NCI-H2227 treated with DMSO at 0.1 percent for 48 hours (cell line): ENCODE measurements at places on chromosomes 6 and 20.

GRCh38 chr6:40692337-40692736 lies 105.2 kb upstream of the LRFN2 start:
- DNase-seq: no peak

DNA sequence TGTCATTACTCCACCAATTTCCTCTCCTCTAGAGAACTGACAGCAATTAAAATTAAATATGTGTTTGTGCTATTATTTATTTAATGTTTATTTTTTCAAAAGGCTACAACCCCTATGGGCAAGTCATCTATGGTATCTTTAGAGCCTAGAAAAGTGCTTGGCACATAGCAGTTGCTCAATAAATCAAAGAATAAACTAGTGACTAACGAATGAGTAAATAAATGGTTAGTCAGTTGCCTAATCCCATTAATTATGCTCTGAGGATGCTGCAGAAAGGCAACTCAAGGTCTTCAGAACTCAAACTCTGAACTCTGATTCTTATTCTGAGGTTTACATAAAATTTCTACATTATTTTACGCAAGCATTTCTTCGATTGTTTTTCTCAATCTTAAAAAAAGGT lies 193.0 kb upstream of the TSHZ2 start:
- DNase-seq: no peak

- peak; percentile 80 for DNase-seq
Observed at GRCh38 chr6:11232770-11233626, 530 bp upstream of the NEDD9 start.

DNA sequence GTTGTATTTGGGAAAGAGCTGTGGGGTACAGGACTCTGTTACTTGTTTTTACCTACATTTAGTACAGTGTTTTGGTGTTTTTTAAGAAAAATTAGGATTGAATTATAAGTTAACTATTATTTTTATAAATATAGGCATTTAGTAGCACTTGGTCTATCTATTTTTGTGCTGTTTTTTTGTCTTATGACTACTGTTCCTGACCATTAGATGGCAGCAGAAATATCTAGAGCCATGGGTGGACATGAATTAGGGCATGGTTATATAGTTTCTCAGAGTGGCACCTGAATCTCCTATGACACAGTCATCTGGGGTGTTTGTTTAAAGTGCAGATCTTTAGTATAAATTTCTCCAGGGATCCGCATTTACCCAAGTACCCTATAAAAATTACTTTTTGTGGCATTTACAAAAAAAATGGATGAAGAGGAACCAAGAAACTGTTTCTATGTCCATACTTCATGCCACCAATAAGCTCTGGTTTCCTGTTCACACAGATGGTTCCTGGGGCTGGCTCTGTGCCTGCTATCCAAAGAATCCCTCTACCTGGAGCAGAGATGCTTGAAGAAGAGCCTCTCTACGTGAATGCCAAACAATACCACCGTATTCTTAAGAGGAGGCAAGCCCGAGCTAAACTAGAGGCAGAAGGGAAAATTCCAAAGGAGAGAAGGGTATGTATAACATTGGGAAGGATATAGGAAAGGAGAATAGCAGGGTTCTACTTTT lies 19.8 kb downstream of the NFYA start:
- DNase-seq: peak; percentile 30

GRCh38 chr6:99393366-99393697 lies 663 bp downstream of the COQ3 start:
- no peak for DNase-seq

DNA sequence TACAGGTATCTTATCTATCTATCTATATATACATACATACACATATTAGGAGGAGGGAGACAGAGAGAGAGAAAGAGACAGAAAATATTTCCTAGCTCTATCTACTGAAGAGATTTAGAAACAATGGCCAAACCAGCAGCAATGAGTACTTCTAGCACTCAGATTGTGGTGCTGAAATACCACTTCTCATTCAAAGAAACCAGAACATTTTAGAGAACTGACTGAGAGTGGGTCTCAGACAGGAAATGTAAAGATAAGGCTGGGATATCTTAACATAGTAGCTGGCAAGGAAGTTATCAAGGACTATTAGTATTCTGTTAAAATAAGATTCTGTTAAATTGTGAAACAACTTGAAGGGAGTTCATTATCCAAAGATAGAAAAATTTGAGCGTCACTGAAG lies 57.0 kb downstream of the DNAAF9 start:
- DNase-seq: no peak

- no peak for DNase-seq
Observed at GRCh38 chr6:148416330-148416965, 73.8 kb downstream of the SASH1 start.

- DNase-seq: no peak
Observed at GRCh38 chr6:166433096-166433495, 50.4 kb upstream of the MPC1 start.

GRCh38 chr6:3643921-3644738 lies 107.4 kb downstream of the PXDC1 start:
- peak; percentile 56 for DNase-seq

- DNase-seq: no peak
Observed at GRCh38 chr20:25695532-25696370, 902 bp downstream of the ZNF337 start.

GRCh38 chr6:27303613-27304272 lies 8.3 kb downstream of the POM121L2 start:
- DNase-seq: no peak

GRCh38 chr6:109295774-109296156 lies 86.5 kb downstream of the CD164 start:
- DNase-seq: no peak

DNA sequence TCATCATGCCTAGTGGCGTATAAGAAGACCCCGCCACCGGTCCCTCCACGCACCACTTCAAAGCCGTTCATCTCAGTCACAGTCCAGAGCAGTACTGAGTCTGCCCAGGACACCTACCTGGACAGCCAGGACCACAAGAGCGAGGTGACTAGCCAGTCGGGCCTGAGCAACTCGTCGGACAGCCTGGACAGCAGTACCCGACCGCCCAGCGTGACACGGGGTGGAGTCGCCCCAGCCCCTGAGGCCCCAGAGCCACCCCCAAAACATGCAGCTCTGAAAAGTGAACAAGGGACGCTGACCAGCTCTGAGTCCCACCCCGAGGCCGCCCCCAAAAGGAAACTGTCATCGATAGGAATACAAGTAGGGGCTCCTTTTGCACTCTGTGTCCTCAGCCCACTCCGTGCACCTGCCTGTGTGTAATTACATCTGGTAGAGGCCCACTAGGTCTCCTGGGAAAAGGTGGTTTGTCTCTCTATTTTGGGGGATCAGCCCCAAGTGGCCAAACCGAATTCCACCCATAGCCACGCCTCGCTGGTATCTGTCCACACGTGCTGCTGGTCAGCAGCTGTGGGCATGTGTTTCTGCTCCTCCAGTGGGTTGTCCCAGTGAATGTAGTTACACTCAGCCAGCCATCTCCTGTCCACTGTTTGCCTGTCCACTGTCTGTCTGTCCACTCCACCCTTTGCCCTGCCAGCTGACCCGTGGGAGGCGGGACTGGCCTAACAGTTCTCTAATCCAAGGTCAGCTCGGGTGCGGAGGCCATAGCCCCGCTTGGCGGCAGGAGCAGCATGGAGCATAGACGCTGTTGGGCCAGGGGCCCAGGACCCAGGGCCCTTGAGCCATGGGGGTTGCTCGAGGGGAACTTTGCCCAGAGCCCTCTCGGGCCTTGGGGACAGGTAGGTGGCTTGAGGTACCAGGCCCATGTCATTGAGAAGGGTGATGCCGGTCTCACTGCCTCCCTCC lies 44.3 kb upstream of the MYL9 start:
- no peak for DNase-seq

DNA sequence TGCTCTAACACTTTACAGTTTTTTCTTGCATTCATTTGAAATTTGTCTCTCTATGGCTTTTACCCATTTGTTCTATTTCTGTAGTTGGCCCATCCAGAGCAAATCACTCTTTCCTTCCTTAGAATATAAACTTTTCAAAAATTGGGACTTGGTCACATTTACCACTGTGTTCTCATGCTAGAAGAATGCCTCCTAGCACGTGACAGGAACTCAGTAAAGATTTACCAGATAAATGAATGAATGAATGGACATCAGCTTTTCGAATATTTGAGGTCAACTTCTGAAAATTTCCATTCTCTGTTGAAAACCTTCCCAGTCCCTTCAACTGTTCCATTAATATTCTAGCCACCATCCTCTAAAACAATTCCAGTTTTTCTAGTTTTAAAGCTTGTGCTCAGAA lies 294.5 kb downstream of the CD83 start:
- DNase-seq: no peak

- no peak for DNase-seq
Observed at GRCh38 chr20:46797206-46797605, 87.8 kb downstream of the SLC2A10 start.

DNA sequence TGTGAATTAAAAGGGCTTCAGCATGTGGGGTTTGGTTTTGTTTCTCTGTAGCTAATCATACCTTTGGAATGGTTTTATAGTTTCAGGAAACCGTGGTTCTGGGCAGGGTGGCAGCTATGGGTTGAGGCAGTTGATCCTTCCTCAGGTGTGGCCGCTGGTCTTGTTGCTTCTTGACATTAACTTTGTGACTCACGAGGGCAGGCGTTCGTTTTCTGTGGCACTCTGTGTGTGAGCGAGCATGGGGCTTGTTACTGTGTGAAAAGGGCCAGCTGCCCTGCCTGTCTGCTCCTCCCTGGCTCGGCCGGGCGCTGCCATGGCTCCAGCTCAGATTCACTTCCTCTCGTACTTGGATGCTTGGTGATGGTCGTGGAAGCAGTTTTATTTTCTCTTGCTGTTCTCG lies 16.2 kb downstream of the DNAJC5 start:
- peak; percentile 12 for DNase-seq

DNA sequence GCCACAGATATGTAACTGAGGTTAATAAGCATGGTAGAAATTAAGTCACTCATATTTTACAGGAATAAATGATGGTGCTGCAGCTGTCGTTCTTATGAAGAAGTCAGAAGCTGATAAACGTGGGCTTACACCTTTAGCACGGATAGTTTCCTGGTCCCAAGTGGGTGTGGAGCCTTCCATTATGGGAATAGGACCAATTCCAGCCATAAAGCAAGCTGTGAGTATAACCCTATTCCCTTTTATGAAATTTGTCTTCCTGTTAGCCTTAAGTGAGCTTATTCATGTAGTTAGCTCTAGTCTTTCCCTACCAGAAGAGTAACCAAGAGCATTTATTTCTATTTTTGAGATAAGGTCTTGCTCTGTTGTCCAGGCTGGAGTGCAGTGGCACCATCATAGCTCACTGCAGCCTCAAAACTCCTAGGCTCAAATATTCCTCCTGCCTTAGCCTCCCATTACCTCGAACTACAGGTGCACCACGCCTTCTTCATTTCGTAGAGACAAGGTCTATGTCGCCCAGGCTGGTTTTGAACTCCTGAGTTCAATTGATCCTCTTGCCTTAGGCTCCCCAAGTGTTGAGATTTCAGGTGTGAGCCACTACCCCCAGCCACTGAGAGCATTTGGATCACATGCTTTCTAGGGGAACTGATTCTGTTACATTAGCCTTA lies 12.0 kb downstream of the TCP1 start:
- no peak for DNase-seq

- DNase-seq: no peak
Observed at GRCh38 chr6:163828038-163828795, 413.7 kb downstream of the QKI start.

DNA sequence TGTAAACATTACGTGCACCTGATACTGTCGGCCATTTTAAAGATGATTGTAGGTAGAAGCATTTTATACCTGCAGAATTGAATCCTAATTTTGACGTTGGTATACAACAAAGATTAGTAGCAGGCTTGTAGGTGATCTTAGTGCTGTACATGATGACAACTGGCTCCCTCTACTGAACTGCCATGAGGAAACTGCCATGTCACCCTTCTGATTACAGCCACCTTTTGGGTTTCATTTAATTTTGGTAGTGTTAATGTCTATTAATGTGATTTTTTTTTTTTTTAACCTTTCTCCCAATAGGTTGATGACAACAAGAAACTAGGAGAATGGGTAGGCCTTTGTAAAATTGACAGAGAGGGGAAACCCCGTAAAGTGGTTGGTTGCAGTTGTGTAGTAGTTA lies 2.3 kb downstream of the RPS12 start:
- no peak for DNase-seq

- no peak for DNase-seq
Observed at GRCh38 chr6:81002126-81002525, 750.4 kb downstream of the TENT5A start.

DNA sequence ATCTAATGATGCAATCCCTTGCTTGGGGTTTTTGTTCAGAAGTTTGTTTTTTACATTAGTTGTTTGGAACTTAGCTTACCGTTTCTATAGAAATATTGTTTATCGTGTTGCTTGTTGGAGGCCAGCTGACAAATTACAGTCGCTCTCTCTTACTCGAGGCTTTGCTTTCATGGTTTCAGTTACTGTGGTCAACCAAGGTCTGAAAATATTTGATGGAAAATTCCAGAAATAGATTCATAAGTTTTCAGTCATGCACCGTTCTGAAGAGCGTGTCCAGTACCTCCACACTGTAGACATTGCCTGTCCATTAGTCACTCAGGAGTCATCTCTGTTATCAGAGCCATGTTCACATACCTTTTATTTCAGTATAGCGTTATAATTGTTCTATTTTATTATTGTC lies 47.9 kb downstream of the DEK start:
- DNase-seq: no peak

DNA sequence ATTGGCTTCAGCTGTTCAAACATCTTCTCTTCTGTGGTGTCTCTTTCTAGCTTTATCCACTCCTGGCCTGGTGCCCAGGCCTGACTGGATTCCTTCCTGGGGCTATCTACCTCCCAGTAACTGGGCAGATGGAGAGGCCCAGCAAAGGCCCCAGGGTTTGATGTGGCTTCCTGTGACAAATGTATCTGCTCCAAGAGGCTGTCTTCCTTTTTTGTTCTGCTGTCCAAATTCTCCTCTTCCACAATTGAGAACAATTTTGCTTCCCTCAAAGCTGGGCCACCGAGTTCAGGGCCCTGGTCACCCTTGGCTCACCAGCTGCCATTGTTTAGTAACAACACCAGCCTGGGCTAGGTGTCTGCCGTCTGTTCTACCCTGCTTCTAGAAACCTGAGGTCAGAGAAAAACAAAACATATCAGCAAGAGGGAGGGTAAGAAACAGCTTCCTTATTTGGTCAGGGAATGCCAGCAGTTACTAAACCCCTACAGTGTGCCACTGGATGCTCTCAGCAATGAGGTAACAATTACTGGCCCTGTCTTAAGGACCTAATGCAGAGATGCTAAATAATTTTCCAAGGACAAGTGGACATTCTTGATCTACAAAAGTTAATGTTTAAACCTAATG lies 3.9 kb downstream of the ZFP57 start:
- no peak for DNase-seq

DNA sequence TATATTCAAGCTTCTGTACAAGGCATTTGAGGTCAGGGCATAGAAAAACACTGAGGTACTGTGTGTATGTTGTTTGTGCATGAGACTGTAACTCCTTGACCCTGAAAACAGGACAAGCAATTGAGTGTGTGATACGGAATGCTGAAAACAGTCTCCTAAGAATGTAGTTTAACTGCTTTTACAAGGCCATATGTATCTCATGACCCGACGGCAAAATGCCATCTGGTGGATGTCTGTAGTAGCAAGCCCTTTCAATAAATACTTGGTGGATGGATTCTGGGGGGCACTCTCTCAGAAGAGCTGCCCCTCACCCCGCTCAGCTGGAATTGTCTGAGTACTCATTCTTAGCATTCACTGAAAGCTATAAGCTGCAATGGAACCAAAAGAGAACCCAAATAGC lies 69.3 kb upstream of the EYS start:
- no peak for DNase-seq

GRCh38 chr6:169162752-169163407 lies 90.8 kb downstream of the THBS2 start:
- DNase-seq: no peak

- DNase-seq: no peak
Observed at GRCh38 chr20:32988008-32988407, 16.2 kb downstream of the SUN5 start.

GRCh38 chr20:5967469-5967868 lies 17.0 kb downstream of the MCM8 start:
- no peak for DNase-seq
